Gastrocnemius medialis (tissue), 4 donors: ENCODE measurements at places on chromosomes 16 and 17. TPM values are rescaled to one million over a fixed set of nuclear protein-coding genes. Genes with fewer than 3 reads are reported as not detected.

DNA sequence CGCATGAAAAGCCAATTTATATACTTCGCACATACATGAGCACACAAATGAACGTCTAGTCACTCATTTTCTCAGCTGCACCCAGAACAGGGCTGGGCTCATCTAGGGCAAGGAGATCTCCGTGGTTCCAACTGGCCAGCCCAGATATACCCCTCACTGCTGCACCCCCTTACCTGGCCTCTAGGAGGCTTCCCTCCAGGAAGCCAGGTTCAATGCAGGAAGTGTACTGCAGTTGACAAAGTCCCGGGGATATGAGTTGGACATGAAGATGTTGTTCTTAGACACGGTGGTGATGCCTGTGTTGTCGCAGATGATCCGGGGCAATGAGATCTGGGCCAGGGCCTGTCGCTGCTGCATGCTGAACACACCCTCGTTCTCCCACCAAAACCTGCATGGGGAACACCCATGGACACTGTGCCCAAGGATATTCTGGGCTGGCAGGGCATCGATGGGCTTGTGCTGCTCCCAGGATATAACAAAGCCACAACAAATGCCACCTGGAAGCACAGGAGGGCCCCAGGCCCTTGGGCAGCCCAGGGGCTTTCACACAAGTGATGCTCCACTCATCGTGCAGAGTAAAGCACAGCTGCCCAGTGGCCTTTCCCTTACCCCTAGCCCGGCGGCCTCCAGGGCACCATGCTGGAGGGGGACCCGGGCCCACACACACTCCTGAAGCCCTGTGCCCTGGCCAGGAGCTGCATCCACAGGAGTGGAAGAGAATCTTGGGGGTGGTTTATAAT, 10.1 kb downstream of the MPO start:
- no peak overlapping the region for H3K4me3 ChIP-seq
- no peak for DNase-seq
- no peaks in the 10 kb centered on the region for H3K36me3 ChIP-seq
- H3K27ac ChIP-seq: no peak overlapping the region
- no peaks in the 10 kb centered on the region for H3K27me3 ChIP-seq
- H3K4me1 ChIP-seq: no peaks in the 10 kb centered on the region

- no peaks in the 10 kb centered on the region for H3K4me1 ChIP-seq
- no peak for DNase-seq
- H3K27ac ChIP-seq: no peak overlapping the region
- H3K4me3 ChIP-seq: no peak overlapping the region
Observed at GRCh38 chr17:68665373-68665772, 64.2 kb upstream of the FAM20A start.

GRCh38 chr17:48770954-48771353, 42.4 kb upstream of the HOXB13 start:
- no peak overlapping the region for H3K4me3 ChIP-seq
- no peak overlapping the region for H3K27ac ChIP-seq
- DNase-seq: no peak
- H3K36me3 ChIP-seq: no peaks in the 10 kb centered on the region

The PITPNC1 gene
- 3.8 TPM for total RNA-seq

The OR4D1 gene
- total RNA-seq: not detected

DNA sequence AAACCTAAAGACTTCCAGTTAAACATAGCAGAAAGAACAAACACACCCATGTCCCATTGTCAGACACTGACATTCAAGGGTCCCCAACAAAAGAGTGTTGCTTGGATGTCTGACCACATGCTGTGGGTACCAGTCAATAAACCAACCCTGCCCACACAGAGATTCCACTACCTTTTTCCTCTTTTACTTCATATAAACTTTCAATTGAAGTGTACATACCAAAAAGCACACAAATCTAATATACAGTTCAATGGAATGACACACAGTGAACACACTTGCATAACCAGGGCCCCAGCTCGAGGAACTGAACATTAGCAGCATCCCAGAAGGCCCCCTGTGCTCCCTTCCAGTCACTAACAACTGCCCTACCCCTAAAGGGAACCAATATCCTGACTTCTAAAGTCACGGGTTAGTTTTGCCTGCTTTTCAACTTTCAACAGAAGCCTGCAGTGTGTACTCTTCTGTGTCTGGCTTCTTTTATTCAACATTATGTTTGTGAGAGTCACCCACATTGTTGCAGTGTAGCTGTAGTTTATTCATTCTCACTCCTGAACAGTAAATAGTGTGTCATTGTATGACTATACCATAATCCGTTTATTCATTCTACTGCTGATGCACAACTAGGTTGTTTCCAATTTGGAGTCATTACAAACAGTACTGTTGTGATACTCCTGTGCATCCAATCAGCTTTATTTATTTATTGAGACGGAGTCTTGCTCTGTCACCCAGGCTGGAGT, 18.0 kb downstream of the CFDP1 start:
- peaks cover 17% of the 10 kb centered on the region for H3K4me1 ChIP-seq
- H3K4me3 ChIP-seq: no peak overlapping the region

DNA sequence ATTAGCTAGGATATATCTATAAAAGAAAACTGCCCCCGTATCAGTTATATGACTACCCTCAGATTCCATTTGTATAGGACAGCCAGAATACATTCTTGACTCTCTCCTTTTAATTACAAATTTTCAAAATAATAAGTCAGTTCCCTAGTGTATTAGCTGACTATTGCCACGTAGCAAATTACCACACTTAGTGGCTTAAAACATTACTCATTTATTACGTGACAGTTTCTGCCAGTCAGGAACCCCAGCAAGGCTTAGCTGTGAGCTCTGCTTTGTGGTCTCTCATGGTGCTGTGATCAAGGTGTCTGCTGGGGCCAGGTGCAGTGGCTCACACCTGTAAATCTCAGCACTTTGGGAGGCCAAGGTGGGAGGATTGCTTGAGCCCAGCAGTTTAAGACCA, 13.9 kb upstream of the SCNN1B start:
- DNase-seq: no peak
- H3K27me3 ChIP-seq: no peaks in the 10 kb centered on the region
- H3K4me3 ChIP-seq: no peak overlapping the region
- H3K27ac ChIP-seq: no peak overlapping the region
- no peaks in the 10 kb centered on the region for H3K36me3 ChIP-seq

DNA sequence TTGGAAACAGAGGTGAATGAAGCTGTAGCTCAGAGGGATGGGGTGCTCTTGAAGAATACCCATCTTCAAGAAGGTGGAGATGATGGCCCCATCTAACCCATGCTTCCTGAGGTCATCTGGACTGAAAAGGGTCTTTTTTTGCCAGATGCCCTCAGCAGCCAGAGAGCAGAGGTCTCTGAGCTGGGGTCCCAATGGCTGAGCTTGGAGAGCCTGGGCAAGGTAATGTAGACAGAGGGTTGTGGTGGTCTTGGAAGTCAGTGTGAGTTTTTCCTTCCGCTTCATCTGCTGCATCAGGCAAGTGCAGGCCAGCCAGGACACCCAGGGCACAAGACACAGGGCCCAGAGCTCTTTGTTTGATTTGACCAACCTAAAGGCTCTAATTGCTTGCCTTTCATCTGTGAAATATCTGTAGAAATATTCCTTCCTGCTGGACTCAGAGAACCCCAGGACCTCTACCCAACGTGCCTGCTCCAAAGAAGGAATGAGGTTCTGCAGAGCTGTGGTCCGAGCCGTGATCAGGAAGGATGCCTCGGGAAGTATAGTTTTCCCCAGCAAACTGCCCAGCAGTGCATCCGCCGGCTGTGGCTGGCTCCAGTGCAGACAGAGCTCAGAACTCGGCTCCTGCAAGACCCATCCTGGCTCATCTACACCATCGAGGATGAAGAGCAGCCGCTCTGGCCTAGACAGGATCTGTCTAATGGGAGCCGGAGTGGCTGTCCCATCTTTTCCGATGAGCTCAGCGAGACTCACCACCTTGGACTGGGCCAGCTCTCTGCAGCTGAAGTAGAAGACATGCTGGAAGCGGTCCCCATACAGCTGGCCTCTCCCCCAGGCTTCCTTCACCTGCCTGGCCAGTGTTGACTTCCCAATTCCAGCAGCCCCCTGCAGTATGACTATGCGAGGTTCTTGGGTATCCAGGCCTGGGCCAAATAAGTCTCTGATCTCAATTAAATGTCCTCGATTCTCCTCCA, 25.2 kb downstream of the NLRP1 start:
- no peaks in the 10 kb centered on the region for H3K27me3 ChIP-seq
- no peak overlapping the region for H3K4me3 ChIP-seq
- no peak for DNase-seq
